HCT116 (cell line): ENCODE measurements at places on chromosomes 3 and 15. TPM values are rescaled to one million over a fixed set of nuclear protein-coding genes. Genes with fewer than 3 reads are reported as not detected.

DNA sequence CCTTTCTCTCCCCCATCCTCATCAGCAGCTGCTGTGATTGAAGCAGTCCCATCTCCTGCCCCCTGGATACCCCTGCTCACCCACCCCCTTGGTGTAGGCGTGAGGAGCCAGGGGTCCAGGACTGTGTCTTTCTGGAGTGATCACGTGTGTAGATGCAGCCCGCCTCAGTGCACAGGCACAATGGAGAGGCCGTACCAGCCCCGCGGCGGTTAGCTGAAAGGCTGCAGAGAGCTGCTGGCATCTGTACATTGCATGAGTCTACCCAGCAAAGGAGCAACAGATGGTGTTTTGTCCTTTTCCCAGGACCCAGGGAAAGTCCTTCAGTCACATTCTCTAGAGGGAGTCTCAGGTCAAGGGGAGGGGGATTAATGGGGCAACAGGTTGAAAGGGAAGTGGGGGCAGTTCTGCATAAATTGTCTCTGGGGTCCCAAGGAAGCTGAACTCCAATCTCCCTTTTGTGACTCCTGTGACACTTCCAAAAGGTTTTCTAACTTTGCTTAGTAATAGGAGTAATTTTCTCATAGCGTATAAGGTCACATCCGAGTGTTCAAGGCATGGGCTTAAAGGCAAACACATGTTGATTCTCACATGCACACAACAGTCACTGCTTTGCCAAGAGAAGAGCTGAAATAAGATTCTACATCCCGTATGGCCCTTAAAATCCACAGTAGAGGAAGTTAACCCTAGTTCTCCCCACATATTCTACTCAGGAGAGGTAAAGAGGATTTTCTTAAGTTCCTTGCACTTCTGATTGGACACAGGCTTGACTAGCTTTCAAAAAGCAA is 7.1 kb downstream of the CSPG5 start:
- no peaks in the 10 kb centered on the region for H3K27me3 ChIP-seq
- H3K4me3 ChIP-seq: no peak overlapping the region
- H3K27ac ChIP-seq: no peak overlapping the region
- no peaks in the 10 kb centered on the region; the same call in 1 of the 2 replicates for H3K4me1 ChIP-seq
- H3K36me3 ChIP-seq: no peaks in the 10 kb centered on the region

DNA sequence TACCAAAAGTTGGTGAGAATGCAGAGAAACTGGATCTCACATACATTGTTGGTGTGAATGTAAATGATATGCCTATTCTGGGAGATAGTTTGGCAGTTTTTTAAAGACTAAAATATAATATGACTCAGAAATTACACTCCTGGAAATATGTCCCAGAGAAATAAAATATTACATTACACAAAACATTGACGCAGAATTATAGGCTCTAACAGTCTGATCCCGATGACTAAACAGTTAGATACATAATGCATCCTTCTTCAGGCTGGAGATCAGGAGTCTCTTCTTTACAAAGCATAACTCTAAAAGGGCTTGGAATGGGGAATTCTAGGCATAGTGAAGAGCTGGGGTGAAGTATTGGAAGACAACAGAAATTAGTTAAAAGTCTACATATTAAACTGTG is 586.2 kb upstream of the NECTIN3 start:
- DNase-seq: no peak
- no peak overlapping the region for H3K4me3 ChIP-seq
- H3K36me3 ChIP-seq: no peaks in the 10 kb centered on the region

GRCh38 chr3:99915906-99916432 is 98.3 kb downstream of the CMSS1 start:
- peaks cover under 1% of the 10 kb centered on the region; the same call in 1 of the 2 replicates for H3K4me1 ChIP-seq
- no peak overlapping the region for H3K27ac ChIP-seq
- no peaks in the 10 kb centered on the region for H3K36me3 ChIP-seq
- no peak overlapping the region for H3K4me3 ChIP-seq
- DNase-seq: no peak

GRCh38 chr3:31438742-31439141 is 94.0 kb upstream of the STT3B start:
- no peak for DNase-seq
- no peaks in the 10 kb centered on the region for H3K27me3 ChIP-seq
- no peaks in the 10 kb centered on the region for H3K4me1 ChIP-seq
- H3K4me3 ChIP-seq: no peak overlapping the region
- H3K27ac ChIP-seq: no peak overlapping the region

GRCh38 chr3:37905987-37906674 is 44.5 kb downstream of the CTDSPL start:
- H3K27me3 ChIP-seq: no peaks in the 10 kb centered on the region
- no peaks in the 10 kb centered on the region for H3K36me3 ChIP-seq
- H3K27ac ChIP-seq: no peak overlapping the region

DNA sequence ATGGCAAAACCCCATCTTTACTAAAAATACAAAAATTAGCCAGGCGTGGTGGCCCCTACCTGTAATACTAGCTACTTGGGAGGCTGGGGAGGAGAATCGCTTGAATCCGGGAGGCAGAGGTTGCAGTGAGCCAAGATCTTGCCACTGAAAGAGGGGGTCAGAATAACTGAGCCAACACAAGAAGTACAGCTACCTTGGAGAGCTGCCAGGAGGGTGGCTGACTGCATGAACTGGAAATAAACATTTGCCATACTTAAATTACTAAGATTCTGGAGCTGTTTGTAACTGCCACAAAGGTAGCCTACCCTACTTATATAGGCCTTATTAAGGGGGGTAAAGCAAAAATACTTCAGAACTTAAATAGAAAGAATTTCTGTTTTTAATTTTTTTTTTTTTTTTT is 15.4 kb upstream of the PIK3CB start:
- no peaks in the 10 kb centered on the region for H3K27me3 ChIP-seq
- H3K36me3 ChIP-seq: no peaks in the 10 kb centered on the region
- H3K27ac ChIP-seq: no peak overlapping the region
- no peak overlapping the region for H3K4me3 ChIP-seq
- DNase-seq: no peak

DNA sequence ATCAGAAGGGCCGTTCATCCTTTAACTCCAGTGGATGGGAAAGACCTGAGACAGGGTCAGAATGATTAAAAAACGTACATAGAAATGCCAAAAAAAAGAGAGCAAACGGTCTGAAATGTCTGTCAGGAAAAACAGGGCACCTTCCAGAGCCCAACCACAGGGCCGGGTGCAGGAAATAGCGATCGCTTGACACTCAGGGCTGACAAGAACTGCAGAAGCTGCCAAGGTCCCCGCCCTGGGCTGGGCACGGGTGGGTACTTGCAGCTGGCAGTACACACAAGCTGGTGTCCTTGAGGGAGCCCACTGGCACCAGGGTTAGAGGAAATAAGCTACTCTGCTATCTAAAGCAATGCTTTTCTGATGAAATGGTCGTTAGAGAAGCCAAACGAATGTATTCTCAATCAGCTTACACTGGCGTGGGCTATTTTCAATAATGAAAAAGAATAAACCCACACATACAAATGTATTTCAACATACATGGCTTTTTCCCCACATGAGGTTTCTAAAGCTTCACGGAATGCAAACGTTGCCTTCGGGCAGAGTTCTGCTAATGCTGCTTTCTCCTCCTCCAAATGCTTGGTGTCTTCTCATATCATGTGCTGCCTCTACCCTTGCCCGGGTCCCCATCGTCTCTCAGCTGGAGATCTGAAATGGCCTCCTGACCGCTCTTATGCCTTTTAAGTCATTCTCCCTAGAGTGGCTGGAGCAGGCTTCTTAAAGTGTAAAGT is 15.6 kb downstream of the FRMD4B start:
- H3K27ac ChIP-seq: no peak overlapping the region
- peaks cover 10% of the 10 kb centered on the region; the same call in 1 of the 2 replicates for H3K27me3 ChIP-seq
- no peak for DNase-seq
- no peaks in the 10 kb centered on the region for H3K4me1 ChIP-seq
- H3K4me3 ChIP-seq: no peak overlapping the region

DNA sequence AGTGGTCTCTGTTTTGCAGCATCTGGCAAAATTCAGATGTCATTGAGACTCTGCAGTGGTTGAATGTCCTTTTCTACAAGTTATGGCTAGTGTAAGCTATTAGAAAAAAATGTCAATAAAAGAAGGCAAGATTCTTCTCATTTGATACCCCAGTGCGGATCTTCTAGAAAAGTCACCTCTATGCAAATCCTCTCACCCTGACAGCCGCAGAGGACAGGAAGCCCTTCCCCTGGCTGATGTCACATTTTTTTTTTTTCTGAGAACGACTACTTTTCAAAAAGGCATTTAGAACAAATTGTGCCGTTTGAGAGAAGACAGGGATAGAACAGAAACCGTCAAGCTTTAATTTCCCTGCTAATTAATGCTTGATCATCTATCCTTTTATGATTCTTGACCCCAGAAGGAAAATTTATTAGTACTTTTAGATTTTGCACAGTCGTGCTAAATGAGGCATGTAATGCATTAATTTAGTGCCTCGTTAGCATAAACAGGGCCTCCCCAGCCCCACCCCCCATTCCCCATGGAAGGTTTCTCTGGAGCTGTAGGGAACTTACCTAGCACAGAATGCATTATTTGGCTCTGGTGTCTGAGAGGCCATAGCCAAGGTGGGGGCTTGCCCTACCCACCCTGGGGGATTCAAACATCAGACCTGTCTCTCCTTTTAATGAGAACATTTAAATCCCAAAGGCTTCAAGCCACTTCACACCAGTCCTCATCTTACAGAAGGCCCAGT is 183.8 kb downstream of the OPA1 start:
- no peak for DNase-seq
- H3K27me3 ChIP-seq: peaks cover 19% of the 10 kb centered on the region; the same call in 1 of the 2 replicates

DNA sequence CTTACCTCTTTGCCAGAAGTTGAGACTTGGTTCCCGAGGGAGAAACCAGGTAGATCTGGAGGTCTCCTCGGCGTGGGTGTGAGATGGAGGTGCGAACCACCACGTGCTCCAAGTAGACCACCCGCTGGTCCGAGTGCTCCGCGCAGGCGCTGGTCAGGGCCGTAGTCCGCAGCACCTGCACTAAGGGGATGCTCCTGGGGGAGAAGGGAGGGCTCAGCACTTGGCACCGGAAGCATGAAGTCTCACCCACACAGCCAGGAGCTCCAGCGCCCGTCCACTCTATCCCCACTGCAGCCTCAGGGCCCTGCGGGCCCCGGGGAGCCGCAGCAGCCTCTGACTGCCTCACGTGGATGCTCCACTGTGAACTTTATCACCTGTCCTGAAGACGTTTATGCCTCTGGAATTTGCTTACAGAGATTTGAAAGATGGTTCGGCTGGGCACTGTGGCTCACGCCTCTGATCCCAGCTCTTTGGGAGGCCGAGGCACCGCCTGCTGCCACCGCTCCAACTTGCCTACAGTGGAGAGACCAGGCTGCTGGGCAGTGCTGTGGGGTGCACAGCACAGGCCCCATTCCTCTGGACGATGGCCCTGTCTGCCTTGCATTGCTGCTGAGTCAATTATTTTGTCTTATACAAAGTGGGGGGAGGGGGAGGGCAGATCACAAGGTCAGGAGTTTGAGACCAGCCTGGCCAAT is 75.4 kb upstream of the SNRPA1 start:
- H3K4me3 ChIP-seq: no peak overlapping the region
- H3K4me1 ChIP-seq: no peaks in the 10 kb centered on the region
- no peaks in the 10 kb centered on the region for H3K27me3 ChIP-seq
- no peak overlapping the region for H3K27ac ChIP-seq
- DNase-seq: no peak
- H3K36me3 ChIP-seq: no peaks in the 10 kb centered on the region

- no peak overlapping the region for H3K27ac ChIP-seq
- no peaks in the 10 kb centered on the region for H3K36me3 ChIP-seq
- no peak overlapping the region for H3K4me3 ChIP-seq
- H3K4me1 ChIP-seq: no peaks in the 10 kb centered on the region; the same call in 1 of the 2 replicates
- H3K27me3 ChIP-seq: no peaks in the 10 kb centered on the region
Measured at GRCh38 chr3:133490468-133491351, 82.8 kb upstream of the CDV3 start.

DNA sequence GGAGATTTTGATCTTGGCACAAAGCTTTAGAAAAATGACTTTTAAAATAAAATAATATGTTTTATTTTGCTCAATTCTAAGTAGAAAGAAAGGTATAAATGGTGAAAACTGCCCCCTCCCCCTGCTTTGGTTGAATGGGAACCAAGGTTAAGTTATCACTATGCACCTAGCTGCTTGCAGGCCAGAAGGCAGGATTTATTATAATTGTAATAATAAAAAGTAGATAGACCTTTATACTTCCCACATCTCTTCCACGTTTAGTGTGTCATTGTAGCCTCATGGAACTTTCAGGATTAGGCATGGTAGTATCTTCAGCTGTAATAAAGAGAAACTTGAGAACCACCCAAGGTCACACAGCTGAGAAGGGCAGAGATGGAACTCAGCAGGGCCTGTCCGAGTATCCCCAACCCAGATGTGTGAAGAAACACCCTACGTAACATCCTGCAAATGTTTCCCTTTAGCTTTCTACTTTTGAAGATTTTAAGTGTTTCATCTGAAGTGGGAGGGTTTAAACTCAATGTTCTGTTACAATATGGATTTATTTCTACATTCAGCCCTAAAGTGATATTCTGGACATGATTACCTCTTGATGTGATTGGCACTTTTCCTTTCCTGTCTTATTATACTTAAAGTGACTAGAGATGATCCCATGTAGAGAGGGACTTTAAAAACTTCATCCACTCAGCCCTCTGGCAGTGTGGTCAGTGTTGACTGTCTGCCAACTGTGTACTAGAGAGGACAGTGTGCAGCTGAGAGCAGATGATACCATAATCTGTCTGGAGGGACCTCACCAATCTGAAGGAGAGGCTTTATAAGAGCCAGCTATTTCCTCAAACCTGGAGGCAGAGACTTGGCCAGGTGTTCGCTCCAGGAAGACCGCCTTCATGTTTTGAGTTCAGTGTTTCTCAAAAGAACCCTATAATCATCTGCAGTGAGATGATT is 282.5 kb upstream of the TRIM42 start:
- H3K4me1 ChIP-seq: no peaks in the 10 kb centered on the region
- no peaks in the 10 kb centered on the region for H3K27me3 ChIP-seq
- no peak for DNase-seq
- H3K27ac ChIP-seq: no peak overlapping the region
- H3K36me3 ChIP-seq: no peaks in the 10 kb centered on the region
- no peak overlapping the region for H3K4me3 ChIP-seq

DNA sequence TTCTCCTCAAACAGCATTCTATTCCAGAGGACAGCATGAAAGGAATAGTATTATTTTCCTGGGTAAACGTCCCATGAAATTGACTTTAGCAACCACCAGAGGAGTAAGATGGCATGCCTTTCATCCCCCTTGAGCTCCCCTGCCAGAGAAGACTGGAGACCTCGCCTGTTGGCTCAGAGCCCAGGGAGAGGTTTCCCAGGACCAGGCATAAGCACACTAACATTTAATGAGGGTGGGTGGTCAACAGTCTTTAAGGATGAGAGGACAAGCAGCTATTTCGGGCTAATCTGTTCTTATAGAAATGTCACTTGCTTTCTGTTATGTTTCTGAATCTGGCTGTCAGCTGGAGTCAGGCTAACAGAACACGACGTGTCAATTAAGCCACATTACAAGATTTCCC is 390.5 kb downstream of the GABRG3 start:
- no peaks in the 10 kb centered on the region for H3K4me1 ChIP-seq
- no peak overlapping the region for H3K4me3 ChIP-seq
- no peak overlapping the region for H3K27ac ChIP-seq
- H3K27me3 ChIP-seq: no peaks in the 10 kb centered on the region

- peaks cover 5% of the 10 kb centered on the region; the same call in 1 of the 2 replicates for H3K36me3 ChIP-seq
- H3K4me1 ChIP-seq: no peaks in the 10 kb centered on the region
- no peak overlapping the region for H3K4me3 ChIP-seq
Measured at GRCh38 chr3:37309921-37310665, 135.7 kb upstream of the LRRFIP2 start.

The PCSK6 gene
- total RNA-seq: 13.5 TPM

The OR5K2 gene
- total RNA-seq: not detected

The ROPN1B gene
- total RNA-seq: 2.2 TPM

The IGSF10 gene
- 0.02 TPM for total RNA-seq

The MED12L gene
- 6.4 TPM for total RNA-seq

The GOLGA6L1 gene
- total RNA-seq: not detected

The DNAJC19 gene
- 61.2 TPM for total RNA-seq

The EPHB3 gene
- total RNA-seq: 6.5 TPM

The NTRK3 gene
- total RNA-seq: not detected

The CNTN4 gene
- not detected for total RNA-seq

The ITIH1 gene
- 0.37 TPM for total RNA-seq
